ENCODE measurements at places on chromosomes 5 and 9. TPM values are rescaled to one million over a fixed set of nuclear protein-coding genes. Genes with fewer than 3 reads are reported as not detected.

SLCO4C1 gene
- 0.04 TPM for total RNA-seq

ARID3C gene
- total RNA-seq = not detected

MCC gene
- total RNA-seq = 0.22 TPM

DOCK8 gene
- total RNA-seq = 0.40 TPM

ZNG1E gene
- 64.3 TPM for total RNA-seq

CLIC3 gene
- 3.7 TPM for total RNA-seq
